Astrocyte of the spinal cord (primary cell): ENCODE measurements at places on chromosomes 6 and 20.

DNA sequence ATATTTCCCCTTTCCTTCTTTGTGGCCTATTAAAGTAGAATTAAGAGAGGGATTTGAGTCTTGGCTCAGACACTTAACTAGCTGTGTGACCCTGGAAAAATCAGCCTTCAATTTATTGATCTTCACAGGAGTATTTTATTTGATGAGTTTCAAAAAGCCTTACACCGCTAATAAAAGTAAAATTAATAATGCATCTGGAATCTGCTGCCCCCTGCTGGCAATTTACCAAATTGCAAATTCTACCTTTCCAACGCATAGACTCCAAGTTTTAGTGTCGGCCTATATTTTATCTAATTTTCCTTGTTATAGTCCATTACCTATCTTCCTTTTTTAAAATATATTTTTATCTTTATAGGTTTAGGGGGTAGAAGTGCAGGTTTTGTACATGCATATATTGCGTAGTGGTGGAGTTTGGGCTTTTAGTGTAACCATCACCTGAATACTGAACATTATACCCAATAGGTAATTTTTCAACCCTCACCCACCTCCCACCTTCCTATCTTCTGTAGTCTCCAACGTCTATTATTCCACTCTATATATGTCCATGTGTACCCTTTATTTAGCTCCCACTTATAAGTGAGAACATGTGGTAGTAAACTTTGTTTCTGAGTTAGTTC lies 46.3 kb downstream of the GOPC start:
- DNase-seq, result peak; percentile 55

- peak; percentile 39 for DNase-seq
These were observed 20.4 kb downstream of the VNN1 start for GRCh38 chr6:132693478-132693877.

DNA sequence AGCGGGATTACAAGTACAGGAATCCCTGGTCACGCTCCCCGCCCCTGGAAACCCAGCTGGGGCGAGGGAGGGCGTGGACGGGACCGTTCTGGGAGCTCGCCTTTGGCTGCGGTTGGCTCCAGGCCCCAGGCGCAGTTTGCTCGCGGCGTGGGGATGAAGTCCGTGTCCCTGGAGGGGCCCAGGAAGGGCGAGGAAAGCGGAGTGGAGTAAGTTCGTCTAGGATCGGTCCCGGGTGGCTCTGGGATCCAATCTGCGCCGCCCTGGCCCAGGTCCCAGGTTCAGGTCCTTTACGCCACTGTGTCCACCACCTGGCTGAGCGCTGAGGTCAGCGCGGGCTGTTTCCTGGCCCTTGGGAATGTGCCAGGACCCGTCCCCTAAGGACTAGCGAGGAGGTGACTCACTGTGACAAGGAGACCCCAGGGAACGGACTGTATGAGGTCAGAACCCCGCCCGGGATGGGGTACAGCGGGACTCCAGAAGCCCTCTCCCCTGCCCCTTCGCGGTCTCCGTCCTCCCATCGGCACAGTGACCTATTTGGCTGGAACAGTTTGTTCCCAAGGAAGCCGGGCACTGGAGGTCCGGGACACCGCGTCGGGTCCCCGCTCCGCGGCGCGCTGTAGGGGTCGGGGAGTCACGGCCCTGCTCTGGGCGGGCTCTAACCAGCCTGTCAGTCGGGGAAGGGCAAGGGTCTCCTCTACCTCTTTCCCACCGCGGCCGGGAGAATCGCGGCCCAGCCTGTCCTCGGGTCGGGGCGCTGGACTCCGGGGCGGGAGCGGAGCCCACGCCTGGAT lies 724 bp downstream of the CDKN1A start:
- peak; percentile 51 for DNase-seq

DNA sequence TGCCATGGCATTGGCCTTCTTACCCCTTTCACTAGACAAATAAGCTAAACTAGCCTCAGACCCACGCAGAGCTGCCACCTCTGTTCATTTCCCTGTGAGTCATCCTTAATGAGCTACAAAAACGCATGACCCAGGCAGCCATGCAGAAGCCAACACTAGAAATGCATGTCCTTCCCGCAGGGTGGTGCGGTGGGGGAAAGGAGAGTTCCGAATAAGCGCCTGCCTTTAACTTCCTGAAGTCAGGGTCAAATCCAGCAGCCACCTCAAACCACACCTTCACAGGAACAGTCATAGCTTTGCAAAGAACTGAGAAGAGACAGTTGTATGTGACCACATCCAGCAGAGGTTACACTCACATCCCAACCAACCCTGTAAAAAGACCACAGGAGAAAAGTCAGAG lies 40.4 kb downstream of the IRF4 start:
- peak; percentile 15 for DNase-seq

- DNase-seq, result no peak
These were observed 254.9 kb downstream of the ERMARD start for GRCh38 chr6:170006071-170006899.

GRCh38 chr6:168155821-168156741 lies 77.1 kb upstream of the FRMD1 start:
- DNase-seq, result no peak

- peak; percentile 23 for DNase-seq
These were observed 63.3 kb downstream of the DAAM2 start for GRCh38 chr6:39855356-39855995.

DNA sequence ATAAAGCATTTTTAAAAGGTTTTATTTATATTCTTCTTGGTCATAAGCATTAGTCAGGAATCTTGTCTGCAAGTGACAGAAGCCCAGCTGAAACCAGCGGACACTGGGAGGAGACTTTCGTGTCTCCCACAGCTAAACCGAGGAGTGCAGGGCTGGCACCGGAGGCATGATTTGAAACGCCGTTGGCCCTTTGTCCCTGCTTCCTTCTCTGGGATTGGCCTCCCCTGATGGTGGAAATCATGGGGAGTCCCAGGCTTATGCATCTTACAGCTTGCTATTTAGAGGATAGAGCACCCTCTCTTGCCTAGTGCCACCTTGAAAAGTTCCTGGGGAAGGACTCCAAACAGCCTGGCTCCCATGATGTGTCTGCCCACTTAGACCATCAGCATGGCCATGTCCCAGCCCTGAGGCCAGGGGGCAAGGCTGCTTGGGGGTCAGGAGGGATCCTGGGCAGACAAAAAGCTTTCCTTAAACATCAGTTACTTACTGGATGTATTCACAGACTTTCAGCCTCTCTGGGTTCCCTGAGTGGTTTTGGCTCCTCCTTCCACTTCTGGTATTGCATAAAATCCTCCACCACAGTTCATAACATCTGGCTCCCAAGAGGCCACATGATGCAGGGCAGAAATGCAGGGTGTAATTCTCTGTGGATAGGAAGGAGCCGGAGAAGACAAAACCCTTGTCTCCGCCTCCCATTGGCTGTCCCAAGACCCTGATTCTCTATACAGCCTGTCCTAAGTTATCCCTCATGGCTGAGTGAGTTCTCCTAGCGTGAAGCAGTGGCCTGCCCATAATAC lies 49.3 kb upstream of the INSM1 start:
- DNase-seq, result no peak

- peak; percentile 93 for DNase-seq
These were observed 92.6 kb upstream of the CLDN20 start for GRCh38 chr6:155171109-155171746.

DNA sequence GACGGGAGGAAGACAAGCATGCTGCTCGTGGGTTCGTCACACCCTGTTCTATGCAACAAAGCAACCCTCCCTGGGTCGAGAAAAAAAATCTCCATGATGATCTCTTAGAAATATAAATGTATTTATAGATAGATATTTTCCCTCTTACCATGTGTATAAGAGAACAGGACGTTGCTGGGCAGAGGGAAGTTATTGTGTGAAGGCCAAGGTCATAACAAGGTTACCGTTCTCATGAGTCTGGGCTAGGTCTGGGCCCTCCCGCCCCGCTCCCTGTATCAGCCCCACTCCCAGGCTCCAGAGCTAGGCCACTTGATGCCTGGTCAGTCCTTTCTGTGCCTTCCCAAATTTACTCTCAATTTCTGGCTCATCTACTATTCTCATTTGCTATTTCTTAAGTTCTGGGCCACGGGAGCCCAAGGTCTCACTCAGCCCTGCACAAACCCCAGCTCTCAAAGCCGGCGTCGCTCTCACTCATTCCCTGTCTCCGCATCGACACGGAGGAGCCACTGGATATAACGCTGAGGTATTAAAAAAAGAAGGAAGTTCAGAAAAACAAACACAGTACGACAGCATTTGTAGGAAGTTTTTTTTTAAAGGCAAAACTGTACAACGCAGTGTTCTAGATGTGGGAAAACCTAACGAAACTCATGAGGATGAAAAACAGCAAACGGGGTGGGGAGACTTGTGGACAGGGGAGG lies 96.8 kb downstream of the PSMG4 start:
- peak; percentile 62 for DNase-seq

- DNase-seq, result no peak
These were observed 122.3 kb upstream of the AFDN start for GRCh38 chr6:167704396-167704901.

- peak; percentile 72 for DNase-seq
These were observed at the start of gene ATAT1 for GRCh38 chr6:30626484-30627366. TSS of gene ATAT1 (plus strand) at chr6:30626874.

- peak; percentile 95 for DNase-seq
These were observed 20.9 kb upstream of the EPM2A start for GRCh38 chr6:145756170-145756662.

GRCh38 chr20:19734811-19735210 lies 23.2 kb upstream of the RIN2 start:
- no peak for DNase-seq

GRCh38 chr6:105005451-105005850 lies 48.5 kb downstream of the LIN28B start:
- no peak for DNase-seq

DNA sequence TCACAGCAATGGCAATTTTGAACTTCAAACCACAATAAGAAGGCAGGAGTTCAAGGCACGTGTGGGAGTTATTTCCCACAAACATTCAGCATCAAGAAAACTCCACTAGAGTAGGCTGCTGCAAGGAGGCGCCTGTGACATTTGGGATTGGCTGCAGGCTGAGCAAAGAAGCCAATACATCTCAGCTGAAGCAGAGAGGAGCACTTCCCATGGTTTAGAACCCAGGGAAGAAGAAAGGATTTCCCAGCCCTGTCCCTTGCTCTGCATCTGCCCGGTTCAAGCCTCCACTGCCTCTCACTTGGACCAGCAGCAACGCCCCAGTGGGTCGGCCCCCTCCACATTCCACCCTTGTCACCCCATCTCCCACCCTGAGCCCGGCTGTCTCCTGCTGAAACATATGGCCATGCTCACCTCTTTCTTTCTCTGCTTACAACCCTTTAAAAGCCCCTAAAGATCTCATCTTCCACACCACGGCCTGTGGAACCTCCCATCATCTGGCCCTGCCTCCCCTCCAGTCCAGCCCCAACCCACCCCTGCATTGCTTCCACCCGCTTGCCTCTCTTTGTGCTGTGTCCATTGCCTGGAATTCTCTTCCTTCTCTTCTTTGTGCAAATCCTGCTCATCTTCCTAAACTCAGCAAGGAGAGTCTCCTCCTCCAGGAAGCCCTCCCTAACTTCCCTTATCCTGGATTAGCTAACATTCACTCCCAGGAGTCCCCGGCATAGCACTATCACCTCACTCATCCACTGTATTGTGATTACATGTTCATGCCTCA lies 128.3 kb downstream of the ANKRD60 start:
- DNase-seq, result no peak

- no peak for DNase-seq
These were observed 21.9 kb upstream of the PTPN1 start for GRCh38 chr20:50488236-50488806.

- no peak for DNase-seq
These were observed 94.8 kb downstream of the NFATC2 start for GRCh38 chr20:51447765-51448148.

- DNase-seq, result no peak
These were observed 184.7 kb upstream of the RALGAPA2 start for GRCh38 chr20:20897145-20897544.

DNA sequence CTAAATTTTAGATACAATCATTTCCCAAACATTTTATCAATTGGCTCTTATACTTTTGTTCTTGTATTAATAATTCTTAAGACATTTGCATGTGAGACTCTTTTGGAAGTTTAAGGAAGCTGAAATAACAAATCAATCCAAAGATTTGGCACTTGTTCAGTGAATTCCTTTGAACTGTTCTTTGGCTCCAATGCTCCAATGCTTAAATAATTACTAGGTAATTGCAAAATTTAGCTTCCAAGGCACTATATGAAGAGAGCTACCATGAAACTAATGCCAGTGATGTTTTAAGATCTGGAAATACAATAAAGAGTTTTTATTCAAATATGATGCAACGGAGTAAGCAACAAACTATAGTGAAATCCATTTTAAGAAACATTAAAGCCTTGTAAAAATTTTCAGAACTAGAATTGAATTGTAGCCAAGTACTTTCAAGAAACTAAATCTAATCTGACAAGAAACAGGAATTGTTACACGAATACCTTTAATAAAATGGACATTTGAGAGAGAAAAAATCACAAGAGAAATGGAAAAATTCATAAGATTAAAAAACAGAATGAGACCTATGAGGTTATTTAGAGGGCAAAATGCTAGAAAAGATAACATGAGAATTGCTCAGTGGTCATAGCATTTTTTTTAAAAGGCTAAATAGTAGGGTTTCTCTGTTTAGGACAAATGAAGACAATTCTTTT lies 43.6 kb upstream of the SMLR1 start:
- no peak for DNase-seq

- no peak for DNase-seq
These were observed 2.4 kb downstream of the RHAG start for GRCh38 chr6:49634092-49634835.

DNA sequence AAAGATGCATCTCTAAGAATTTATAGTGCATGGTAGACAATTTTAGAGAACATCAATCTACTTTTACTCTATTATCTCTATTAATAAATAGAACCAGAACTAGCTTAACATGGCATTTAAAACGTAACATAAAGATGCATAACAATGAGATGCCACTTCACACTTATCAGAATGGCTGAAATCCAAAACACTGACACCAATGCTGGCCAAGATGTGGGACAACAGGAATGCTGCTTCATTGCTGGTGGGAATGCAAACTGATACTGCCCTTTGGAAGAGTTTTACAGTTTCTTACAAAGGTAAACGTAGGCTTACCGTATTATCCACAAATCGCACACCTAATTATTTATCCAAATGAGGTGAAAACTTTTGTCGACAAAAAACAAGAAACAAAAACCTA lies 95.2 kb downstream of the SESN1 start:
- no peak for DNase-seq

GRCh38 chr6:17914651-17915050 lies 72.8 kb downstream of the KIF13A start:
- DNase-seq, result no peak

GRCh38 chr6:131982740-131983259 lies 31.6 kb upstream of the CCN2 start:
- peak; percentile 96 for DNase-seq

- peak; percentile 98 for DNase-seq
These were observed 59.7 kb downstream of the HIVEP2 start for GRCh38 chr6:142885182-142885867.
